Stimulated activated CD8-positive, alpha-beta memory T cell treated with anti-CD3 and anti-CD28 coated beads, Interleukin-4, amount 100 ng/mL, for 24 hours (primary cell): ENCODE measurements at places on chromosomes 16 and 17.

- DNase-seq, result no peak
Observed at GRCh38 chr16:85574672-85575475, 38.2 kb upstream of the GSE1 start.

DNA sequence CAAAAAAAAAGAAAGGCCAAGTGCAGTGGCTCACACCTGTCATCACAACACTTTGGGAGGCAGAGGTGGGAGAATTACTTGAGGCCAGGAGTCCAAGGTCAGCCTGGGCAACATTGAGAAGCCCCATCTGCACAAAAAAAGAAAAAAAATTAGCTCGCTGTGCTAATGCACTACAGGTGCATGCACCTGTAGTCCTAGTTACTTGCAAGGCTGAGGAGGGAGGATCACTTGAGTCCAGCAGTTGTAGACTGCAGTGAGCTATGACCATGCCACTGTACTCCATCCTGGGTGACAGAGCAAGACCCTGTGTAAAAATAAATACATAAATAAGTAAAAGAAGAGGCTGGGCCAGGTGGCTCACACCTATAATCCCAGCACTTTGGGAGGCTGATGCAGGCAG is 39.7 kb downstream of the DCAKD start:
- no peak for DNase-seq

GRCh38 chr16:2484898-2485508 is 10.1 kb downstream of the TBC1D24 start:
- DNase-seq, result no peak

DNA sequence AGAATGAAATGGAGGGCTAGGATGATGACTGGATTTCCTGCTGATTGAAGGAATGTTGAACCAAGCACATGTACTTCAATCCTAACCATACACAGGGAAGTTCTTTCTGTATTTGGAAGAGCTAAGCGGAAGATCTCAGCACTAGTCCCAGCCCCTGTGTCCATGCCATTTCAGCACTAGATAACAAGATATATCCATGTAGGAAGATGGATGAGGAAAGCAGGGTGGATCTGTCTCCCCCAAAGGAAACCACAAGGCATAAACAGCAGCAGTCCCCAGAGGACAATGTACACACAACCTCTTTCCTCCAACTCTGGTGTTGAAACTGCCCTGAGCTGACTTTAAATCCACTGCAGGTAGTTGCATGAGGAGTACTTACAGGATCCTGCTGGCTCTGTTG is 75.1 kb downstream of the GRIN2A start:
- no peak for DNase-seq

DNA sequence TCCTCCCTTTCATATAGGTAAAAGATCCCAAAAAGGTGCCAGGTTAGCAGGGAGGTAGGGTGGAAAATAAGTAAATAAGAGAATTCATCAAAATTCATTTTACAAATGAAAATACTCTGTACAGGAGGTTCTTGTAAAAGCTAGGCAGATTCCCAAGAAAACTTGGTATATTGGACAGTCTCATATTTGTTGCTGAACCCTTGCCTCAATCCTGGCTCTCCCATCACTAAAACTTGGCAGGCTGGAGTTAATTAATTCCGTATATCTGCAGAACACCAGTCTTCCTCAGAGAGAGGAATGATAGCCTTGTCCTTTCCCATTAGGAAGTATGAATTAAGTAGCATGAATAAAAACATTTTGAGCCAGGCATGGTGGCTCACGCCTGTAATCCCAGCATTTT is 66.2 kb upstream of the MTMR4 start:
- no peak for DNase-seq

DNA sequence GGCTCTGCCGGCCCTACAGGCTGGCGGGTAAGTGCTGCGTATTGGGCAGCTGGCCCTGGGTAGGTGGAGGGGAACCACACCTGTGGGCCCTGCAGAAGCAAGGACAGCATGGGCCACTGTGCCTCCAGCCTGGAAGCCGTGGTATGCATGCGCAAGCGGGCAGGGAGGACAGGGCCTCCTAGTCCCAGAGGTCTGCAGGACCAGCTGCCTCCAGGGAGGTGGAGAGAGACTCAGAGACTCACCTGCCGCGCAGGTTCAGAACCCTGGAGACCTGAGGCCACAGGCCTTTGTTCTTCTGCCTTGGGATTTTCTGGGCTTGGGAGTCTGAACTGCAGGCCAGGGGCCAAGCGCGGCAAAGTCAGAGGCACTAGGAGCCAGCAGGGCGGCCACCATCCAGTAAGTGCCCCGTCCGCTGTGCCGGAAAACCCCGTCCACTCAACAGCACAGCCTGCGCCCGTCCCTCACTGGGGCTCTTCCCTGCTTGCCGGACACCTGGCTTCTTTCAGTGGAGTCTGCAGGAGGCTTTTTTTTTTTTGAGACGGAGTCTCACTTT is 8.8 kb upstream of the RAB40C start:
- DNase-seq, result no peak

- DNase-seq, result no peak
Observed at GRCh38 chr16:78098087-78098486, 1.4 kb upstream of the WWOX start.

DNA sequence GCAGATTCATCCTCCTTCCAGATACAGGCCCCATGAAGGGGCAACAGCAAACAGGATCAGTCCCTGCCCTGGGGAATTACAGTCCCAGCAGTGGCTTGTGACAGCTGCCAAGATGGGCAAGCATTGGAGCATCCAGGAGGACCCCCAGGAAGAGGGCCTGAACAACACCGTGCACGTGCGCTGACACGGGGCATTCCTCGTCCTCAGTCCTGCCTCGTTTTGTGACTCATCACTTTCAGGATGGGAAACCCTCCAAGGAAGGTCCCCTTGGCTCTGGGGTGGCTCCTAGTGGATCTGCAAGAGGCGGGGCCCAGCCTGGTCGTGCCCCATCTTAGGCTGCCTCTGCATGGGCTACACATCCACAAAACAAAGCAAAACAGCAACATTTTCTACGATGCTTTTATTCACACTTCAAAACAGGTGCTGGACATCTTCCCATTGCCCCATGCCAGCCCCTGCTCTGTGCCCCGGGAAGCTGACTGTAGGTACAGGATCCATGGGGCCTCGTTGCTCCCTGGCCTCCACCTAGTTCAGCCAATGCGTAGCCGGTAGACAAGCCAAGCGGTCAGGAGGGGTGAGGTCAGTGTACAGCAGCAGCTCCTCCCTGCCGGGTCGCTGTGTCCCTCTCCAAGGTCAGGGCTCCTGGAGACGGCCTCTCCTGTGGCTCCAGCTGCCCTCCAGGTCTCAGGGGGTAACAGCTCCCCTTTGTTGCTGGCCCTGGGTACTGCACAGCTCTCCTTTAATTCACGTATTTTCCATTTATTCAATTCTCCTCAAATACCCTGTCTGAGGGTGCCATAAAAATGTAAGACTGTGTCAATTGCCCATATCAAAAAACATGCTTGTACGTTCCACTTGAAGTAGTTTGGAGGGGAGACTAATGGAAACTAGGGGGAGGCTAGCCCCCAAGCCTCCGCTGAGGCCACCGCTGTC is 32.2 kb downstream of the ACTG1 start:
- DNase-seq, result no peak

DNA sequence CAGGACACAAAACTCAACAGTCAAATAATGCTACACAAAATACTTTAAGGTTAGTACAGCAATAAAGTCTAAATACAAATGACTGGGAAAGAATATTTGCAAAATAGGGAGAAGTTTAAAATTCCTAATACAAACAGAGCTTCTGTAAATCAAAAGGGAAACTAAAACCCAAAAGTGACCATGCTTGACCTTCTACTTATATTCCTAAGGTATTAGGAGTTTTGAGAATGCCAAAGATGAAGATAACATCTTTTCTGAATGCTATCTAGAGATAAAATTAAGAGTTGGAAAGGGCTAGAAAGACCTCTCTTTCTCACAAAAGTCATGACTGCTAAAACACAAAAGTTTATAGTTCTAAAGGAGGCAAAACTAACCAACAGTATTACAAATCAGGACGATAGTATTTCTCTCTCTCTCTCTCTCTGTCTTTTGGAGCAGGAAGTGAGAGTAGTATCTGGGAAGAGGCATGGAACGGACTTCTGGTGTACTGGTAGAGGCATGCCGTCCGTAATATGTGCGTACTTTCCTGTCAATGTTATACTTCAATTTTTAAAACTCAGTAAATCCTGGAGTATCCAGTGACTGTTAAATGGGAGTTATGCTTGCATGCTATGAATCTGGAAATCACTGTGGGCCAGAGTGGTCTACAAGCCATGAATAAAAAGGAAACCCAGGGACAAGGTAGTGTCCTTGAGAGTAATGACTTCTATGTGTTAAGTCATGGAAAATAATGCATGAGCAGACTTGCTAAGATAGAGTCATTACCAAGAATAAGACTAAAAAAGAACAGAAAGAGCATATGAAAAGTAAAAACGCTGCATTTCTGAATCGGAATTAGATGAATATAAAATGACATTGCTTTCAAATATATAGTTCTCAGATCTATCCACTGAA is 49.7 kb upstream of the ANKFY1 start:
- DNase-seq, result no peak

DNA sequence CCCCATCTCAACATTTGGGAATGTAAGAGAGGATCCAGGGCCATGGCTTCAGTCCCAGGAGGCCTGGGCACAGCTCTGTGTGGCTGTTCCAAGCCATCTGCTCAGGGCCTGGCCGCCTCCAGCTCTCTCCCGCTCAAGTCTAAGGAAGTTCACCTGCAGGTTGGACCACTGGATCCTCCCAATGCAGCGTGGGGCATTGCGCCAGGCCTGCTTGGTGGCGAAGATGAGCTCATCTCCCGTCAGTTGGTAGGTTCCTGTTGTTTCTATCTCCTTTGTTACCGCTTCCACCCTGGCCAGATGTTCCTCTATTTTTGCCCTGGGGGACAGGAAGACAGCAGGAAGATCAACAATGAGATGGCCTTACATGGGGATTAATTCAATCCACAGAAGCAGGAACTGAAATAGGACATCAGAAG is 17.5 kb downstream of the NOS2 start:
- no peak for DNase-seq

- no peak for DNase-seq
Observed at GRCh38 chr16:12572316-12572985, 231.2 kb downstream of the CPPED1 start.

DNA sequence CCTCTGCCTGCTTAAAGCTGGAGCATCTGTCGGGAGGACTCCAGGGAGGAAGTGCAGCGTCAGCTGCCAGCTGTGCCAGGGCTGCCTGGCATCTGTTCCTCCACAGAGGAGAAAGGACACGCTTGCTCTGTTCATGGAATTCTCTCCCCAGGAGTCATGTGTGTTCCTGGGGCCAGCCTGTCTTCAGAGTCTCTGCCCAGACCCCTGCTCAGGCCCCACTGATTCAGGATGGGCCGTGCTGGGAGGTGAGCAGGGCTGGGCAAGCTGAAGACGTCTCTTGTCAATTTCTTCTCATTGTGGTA is 24.2 kb downstream of the CRISPLD2 start:
- DNase-seq, result no peak

GRCh38 chr16:80283466-80284392 is 257.1 kb upstream of the DYNLRB2 start:
- DNase-seq, result no peak

GRCh38 chr17:58520843-58521430 is 6.5 kb upstream of the MTMR4 start:
- no peak for DNase-seq

DNA sequence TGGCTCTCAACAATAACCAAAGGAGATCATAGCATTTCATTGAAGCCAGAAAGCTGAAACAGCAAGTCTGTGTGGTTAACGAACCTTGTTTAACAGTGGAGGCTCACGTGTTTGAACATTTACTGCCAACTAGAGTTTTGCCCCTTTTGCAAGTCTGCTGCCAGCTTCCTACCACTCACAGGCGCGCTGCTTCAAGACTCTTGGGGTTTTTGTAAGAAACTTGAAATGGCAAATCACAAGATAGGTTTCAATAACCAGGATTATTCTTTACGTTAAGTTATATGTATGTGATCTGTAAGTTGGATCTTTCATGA is 1.2 kb downstream of the SNTB2 start:
- no peak for DNase-seq

DNA sequence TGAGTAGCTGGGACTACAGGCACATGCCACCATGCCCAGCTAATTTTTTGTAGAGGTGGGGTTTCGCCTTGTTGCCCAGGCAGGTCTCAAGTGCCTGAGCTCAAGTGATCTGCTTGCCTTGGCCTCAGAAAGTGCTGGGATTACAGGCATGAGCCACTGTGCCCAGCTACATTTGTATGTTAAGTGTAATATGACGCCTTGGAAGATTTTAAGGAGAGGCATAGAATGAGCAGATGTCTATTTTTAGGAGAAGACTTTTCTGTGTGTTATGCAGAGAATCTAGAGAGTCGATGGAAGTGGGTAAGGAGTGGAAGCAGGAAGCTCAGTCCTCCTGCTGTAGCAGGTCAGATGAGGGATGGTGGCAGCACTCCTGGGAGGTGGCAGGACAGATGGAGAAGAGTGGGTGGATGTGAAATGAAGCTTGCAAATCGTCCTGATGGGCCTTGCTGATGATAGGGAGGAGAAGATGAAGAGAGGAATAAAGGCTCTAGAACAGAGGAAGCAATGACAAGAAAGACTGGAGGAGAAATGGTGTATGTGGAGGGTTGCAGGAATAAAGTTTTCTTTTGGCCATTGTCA is 125.3 kb downstream of the SHISA6 start:
- no peak for DNase-seq

- no peak for DNase-seq
Observed at GRCh38 chr17:19363460-19364035, 1.0 kb upstream of the B9D1 start.

DNA sequence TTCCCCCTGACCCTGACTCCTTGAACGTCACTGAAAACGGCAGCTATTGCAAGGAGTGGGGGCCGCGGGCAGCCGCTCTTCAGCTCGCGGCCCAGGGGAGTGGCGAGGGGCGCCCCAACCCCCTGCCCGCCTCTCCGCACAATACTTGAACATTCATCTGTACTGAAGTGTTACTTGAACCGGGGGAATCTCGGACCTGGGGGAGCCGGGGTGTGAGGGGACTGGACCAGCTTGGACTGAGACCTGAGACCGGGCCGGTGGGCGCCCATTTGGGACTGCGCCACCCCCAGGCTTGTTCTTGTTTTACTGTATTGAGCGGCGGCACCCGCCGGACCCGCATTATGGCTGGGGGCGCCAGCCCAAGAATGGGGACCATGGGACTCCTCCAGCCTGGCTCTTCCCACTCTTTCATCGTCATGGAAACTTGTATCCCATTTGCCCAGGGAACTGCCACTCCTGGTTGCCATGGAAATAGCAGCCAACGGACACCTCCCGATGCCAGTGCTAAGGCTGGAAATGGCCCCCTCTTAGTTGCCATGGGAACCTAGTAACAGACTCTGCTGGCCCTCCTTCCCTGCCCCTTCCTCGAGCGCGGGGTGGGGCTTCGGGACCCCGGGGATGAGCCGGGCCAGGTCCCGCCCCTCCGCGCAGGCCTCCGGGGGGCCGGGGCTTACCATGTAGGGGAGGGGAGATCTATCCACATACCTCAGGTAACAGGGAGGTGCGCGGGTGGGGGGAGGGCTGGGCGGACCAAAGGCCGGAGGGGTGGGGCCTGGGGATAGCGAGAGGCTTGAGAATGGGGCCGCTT is 805 bp upstream of the ORAI3 start:
- DNase-seq, result no peak

- no peak for DNase-seq
Observed at GRCh38 chr17:78211032-78211431, 3.0 kb upstream of the BIRC5 start.
